Suppressor macrophage (primary cell): ENCODE measurements at places on chromosomes 4 and X.

GRCh38 chr4:159508917-159509500 lies 406.1 kb downstream of the RAPGEF2 start:
- no peak for DNase-seq

GRCh38 chr4:159048166-159048886 lies 54.6 kb upstream of the RAPGEF2 start:
- no peak for DNase-seq

DNA sequence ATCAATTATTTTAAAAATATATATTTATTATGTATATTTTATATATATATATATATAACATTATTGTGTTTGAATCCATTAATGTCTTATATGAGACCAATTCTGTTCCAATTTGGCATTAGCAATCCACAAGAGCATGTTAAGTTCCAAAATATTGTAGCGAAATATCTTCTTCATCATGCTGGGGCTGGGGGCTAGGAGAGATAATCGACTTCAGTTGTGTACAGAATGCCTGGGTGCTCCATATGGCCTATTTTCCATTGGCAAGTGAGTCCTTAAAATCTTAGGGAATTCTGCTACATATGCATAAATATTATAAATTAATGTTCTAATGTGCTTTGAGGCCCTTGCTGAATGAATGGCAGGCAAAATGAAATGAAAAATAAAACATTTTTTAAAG lies 117.7 kb downstream of the PCDH7 start:
- DNase-seq = no peak

DNA sequence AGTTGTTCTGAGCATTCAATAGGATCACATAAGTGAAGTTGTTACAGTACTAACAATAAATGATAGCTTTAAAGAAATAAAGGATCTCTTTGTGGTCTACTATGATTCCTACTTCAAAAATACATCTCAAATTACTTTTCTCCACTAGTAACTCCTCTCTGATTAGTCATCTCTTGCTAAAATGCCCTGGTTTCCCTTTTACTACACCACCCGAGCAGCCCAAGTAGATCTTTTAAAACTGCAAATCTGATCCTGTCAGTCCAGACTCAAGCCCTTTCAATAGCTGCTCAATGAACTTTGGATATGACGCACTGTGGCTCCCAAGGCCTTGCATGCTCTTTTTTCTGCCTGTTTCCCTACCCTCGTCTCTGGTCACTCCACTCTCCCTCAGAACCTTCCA lies 97.5 kb downstream of the MAOA start:
- DNase-seq = no peak
